H9 (cell line): ENCODE measurements at places on chromosomes 13 and 19. TPM values are rescaled to one million over a fixed set of nuclear protein-coding genes. Genes with fewer than 3 reads are reported as not detected.
A peak's percentile ranks its signal among the peaks of the same experiment; 100 is the strongest.

Gene CYTH2
- 97.1 and 103 TPM in 2 replicates for total RNA-seq

GRCh38 chr19:2724148-2724557, 3.0 kb upstream of the DIRAS1 start:
- H3K27me3 ChIP-seq = no peaks in the 10 kb centered on the region
- no peak for DNase-seq
- H3K36me3 ChIP-seq = no peaks in the 10 kb centered on the region
- H3K27ac ChIP-seq = no peak overlapping the region
- H3K4me3 ChIP-seq = no peak overlapping the region
- H3K4me1 ChIP-seq = no peaks in the 10 kb centered on the region; the same call in 1 of the 2 replicates

Gene VASP
- 157 and 162 TPM in 2 replicates for total RNA-seq

Gene KCTD15
- 59.9 and 63.8 TPM in 2 replicates for total RNA-seq

- no peaks in the 10 kb centered on the region for H3K4me1 ChIP-seq
- no peak for DNase-seq
- no peak overlapping the region for H3K4me3 ChIP-seq
- H3K27me3 ChIP-seq = no peaks in the 10 kb centered on the region
- H3K27ac ChIP-seq = no peak overlapping the region
These were observed 122.6 kb upstream of the SLC10A2 start for GRCh38 chr13:103188713-103189326.

Gene MEIOSIN
- total RNA-seq = 0.07 TPM in 1 of 2 replicates, not detected in the other

GRCh38 chr13:112819816-112820215, 130.0 kb downstream of the ATP11A start:
- H3K27ac ChIP-seq = no peak overlapping the region
- H3K4me1 ChIP-seq = no peaks in the 10 kb centered on the region
- no peak overlapping the region for H3K4me3 ChIP-seq
- no peaks in the 10 kb centered on the region for H3K27me3 ChIP-seq

DNA sequence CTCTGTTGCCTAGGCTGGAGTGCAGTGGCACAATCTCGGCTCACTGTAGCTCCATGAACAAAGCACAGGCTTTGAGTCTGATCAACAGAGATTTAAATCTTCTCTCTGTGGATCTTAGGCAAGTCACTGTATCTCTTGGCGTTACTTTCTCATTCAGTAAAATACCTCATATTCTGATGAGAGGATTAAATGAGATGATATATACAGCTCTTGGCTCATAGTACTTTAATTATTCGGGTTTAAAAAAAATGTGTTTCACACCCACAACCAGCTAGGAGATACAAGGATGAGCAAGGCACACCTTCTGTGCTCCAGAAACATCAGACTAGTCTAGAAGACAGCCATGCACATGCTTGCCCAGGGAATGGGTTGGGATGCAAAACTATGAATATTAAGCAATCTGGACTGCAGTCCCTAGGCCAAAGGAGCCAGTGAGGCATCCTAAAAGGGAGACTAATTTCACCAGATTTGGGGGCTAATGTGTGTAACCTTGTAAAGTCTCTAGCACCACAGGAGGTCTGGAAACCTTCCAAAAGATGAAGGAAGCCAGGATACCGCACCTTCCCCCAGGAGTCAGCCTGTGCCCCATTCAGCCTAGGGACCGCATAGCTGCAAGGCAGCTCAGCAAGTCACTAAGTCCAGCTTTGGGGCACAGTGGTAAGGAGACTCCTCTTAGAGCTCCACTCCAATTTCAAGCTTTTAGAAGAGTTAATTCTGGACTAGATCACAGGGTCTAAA, 2.5 kb downstream of the VPS36 start:
- H3K4me3 ChIP-seq = no peak overlapping the region
- no peaks in the 10 kb centered on the region for H3K27me3 ChIP-seq
- H3K27ac ChIP-seq = no peak overlapping the region
- no peaks in the 10 kb centered on the region; the same call in 1 of the 2 replicates for H3K4me1 ChIP-seq

Gene HPN
- total RNA-seq = 9.3 and 10.6 TPM in 2 replicates

DNA sequence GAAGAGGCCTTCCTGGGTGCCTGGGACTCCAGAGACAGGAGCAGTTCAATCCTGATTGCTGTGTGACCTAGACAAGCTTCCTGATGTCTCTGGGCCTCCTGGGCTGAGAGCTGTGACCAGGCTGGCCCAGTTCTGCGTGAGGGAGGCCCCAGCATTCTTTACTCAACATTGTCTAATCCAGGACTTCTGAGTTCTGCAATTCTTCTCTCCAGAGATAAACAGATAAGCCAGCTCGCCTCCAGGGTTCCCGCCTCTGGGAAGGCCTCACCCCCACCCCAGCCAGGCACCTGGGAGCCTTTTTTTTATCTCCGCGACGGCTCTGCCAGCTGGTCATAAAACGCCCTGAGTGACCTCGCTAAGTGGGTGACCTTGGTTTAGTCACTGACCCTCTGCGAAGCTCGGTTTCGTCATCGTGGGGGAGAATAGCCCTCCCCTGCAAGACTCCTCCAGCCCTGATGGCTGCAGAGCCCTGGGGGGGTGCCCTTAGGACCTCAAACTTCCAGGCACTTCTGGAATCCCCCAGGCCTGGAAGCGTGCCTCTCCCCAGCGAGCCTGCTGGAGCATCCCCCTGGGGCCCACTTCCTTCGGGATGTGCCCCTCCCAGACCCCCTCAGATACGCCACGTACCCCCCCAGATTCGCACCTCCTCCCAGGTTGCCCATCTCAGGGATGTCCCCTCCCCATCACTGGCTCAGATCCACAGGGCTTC, 1.9 kb downstream of the SULT2B1 start:
- H3K4me1 ChIP-seq = peaks cover 2% of the 10 kb centered on the region; the same call in 1 of the 2 replicates
- no peak overlapping the region for H3K27ac ChIP-seq
- H3K27me3 ChIP-seq = no peaks in the 10 kb centered on the region

DNA sequence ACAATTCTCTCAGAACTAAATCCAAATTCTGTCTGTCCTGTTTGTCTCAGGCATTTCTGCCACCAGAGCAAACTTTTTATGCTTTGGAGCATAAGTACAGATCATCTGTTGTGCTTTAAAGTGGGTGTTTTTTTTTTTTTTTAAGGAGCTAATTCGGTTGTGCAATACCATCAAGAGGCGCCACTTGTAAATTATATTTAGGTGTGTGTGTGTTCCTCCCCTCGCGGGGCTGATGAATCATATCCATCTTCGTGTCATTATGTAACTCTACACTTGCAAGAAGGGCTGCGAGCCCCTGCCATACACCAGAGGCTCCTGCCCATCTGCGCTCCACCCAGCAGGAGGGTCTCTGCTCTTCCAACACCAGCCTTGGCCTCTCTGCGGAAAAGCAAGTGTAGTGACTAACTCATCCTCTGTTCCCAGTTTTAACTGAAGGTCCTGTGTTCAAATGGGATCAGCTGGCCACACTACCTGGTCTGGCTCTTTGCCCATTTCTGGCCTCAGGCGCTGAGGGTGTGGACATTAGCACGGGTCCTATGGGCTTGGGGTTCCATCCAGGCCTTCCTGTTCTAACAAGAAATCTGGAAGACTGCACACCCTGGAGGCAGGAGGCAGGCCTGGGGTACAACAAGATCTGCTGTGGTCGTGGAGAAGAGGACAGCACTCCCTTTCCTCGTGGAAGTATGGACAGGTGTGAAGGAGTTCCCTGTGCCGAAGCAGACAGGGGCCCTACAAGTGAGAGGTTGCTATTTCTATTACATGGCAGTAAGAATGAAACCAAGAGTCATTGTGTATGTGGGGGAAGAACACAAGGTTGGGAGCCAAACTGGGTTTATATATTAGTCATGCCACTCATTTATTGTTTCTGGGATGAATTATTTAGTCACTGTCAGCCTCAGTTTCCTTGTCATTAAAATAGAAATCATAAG, 96.1 kb upstream of the MBNL2 start:
- peaks cover 2% of the 10 kb centered on the region; the same call in 1 of the 2 replicates for H3K4me1 ChIP-seq
- H3K27ac ChIP-seq = no peak overlapping the region

- no peak overlapping the region for H3K4me3 ChIP-seq
- H3K4me1 ChIP-seq = no peaks in the 10 kb centered on the region; the same call in 1 of the 2 replicates
- H3K27ac ChIP-seq = no peak overlapping the region
- DNase-seq = no peak
These were observed 21.1 kb downstream of the PPP1R37 start for GRCh38 chr19:45114116-45114515.

Gene CALR
- 887 and 938 TPM in 2 replicates for total RNA-seq

GRCh38 chr19:53881482-53882390, at the start of gene PRKCG:
Gene PRKCG, plus strand, starts transcription at chr19:53882197. Its CDS starts 298 bp downstream, at chr19:53882495.
- no peak within 1 kb of the TSS; the same call in 2 of the 3 replicates for H3K4me3 ChIP-seq
- peaks cover 2% of the 10 kb centered on the region; the same call in 1 of the 2 replicates for H3K36me3 ChIP-seq
- peak; percentile 77 for DNase-seq
- H3K4me1 ChIP-seq = no peaks in the 10 kb centered on the region; the same call in 1 of the 2 replicates
- no peak within 1 kb of the TSS for H3K27ac ChIP-seq

Gene ANKRD24
- total RNA-seq = 2.4 and 2.8 TPM in 2 replicates

- no peaks in the 10 kb centered on the region for H3K4me1 ChIP-seq
- peaks cover 85% of the 10 kb centered on the region for H3K36me3 ChIP-seq
- no peak for DNase-seq
- no peak overlapping the region for H3K4me3 ChIP-seq
- no peak overlapping the region for H3K27ac ChIP-seq
These were observed 17.8 kb upstream of the ZNF730 start for GRCh38 chr19:23098988-23099387.

Gene SIGLEC14
- not detected in 2 replicates for total RNA-seq

Gene F10
- 1.7 TPM in 2 replicates for total RNA-seq

DNA sequence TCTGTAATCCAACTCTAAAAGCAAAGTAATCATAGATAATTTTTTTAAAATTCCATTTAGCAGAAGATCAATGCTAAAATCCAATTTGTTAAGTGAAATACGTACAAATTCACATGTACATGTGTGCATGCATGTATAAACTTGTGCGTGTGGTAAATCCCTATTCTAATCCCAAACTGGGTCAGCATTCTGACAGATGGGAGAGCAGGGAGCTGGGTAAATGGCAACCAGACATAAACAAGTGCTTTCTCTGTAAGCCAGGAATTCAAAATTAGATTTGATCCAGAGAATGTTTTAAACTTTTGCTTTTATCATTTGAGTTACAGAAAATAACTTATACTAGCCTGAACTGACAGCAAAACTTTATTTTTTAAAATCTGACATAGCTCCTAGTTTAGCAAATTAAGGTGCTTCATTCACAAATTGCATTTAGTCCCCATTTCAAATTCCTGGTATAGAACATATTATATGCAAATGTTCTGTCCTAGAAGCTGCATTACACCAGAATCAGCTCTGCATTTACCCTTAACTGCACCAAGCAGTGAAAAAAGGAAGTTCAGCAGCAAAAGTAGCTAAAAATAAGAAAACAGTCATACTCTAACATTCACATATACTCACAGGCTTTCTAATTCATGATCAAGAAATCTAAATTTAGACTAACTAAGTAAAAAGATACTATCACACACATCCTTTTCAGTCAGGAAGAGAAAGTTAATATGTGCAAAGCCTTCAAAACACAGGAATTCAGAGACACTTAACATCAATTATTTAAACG, 32.6 kb downstream of the UBL3 start:
- no peaks in the 10 kb centered on the region for H3K27me3 ChIP-seq
- H3K4me1 ChIP-seq = no peaks in the 10 kb centered on the region
- H3K4me3 ChIP-seq = no peak overlapping the region

- no peak overlapping the region for H3K4me3 ChIP-seq
- no peaks in the 10 kb centered on the region for H3K36me3 ChIP-seq
- H3K4me1 ChIP-seq = no peaks in the 10 kb centered on the region
- no peaks in the 10 kb centered on the region for H3K27me3 ChIP-seq
These were observed 23.2 kb downstream of the TSKS start for GRCh38 chr19:49739933-49740332.

GRCh38 chr19:54420383-54421168, 5.3 kb downstream of the TTYH1 start:
- peaks cover 18% of the 10 kb centered on the region; the same call in 2 of the 3 replicates for H3K36me3 ChIP-seq
- DNase-seq = peak; percentile 76
- peak overlapping the region; percentile 74 for H3K4me3 ChIP-seq
- no peak overlapping the region for H3K27ac ChIP-seq
- H3K27me3 ChIP-seq = peaks cover 4% of the 10 kb centered on the region; the same call in 1 of the 2 replicates
- H3K4me1 ChIP-seq = peaks cover 5% of the 10 kb centered on the region; the same call in 1 of the 2 replicates
